ENCODE measurements at places on chromosomes 1 and 21.

- DNase-seq, result peak; percentile 96
These were observed 40.7 kb downstream of the CASQ2 start for GRCh38 chr1:115727706-115728249.

GRCh38 chr21:36330904-36331303 lies 10.9 kb downstream of the MORC3 start:
- peak; percentile 58 for DNase-seq

GRCh38 chr1:188433425-188433824 lies 1604.7 kb downstream of the PLA2G4A start:
- no peak for DNase-seq

GRCh38 chr1:173161510-173162221 lies 45.5 kb downstream of the TNFSF4 start:
- DNase-seq, result no peak

GRCh38 chr1:57447551-57447950 lies 23.7 kb upstream of the DAB1 start:
- no peak for DNase-seq

DNA sequence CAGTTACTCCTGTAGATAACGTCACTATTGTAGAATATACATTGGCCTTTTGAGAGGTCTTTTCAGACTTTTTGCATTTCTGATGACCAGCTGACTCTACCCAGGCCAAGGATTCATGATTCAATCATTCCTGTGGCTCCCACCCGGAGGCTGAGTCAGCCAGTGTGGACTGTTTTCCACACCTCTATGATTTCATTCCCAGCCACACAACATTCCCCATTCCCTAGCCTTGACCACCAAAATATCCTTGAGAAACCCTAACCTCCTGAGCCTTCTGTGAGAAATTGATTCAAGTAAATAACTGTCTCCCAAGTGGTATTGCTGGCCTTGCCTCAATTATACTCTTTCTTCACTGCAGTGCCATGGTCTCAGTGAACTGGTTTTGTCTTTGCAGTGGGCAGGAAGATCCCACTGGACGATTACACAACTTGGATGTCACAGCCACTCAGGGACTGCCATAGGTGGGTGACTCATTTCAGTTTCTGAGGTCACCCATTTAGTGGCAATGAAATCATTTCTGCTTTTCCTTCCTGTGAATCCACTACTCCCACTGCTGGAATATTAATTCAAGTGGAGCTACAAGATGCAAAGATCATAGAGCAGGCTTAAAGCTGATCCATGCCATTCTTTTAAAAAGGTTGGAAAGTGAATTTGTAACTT lies 518.6 kb upstream of the ZP4 start:
- DNase-seq, result no peak

DNA sequence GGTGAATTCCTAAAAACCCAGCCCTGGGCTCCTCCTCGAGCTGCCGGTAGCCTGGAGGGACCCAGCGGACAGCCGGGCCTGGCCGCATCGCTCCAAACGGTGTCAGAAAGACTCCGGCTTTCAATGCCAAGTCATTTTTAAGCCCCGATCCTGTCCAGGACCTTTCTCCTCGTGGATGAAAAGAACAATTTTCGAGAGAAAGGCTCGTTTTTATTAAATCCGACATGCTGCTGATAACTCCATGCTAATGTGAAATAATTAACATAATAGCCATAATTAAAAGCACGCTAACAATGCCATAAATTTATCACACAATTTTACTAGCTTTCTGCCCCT lies 4.6 kb upstream of the FOXD3 start:
- DNase-seq, result no peak

- DNase-seq, result no peak
These were observed 1.8 kb downstream of the SFT2D2 start for GRCh38 chr1:168227620-168228019.

- DNase-seq, result no peak
These were observed 146.7 kb upstream of the HMGB4 start for GRCh38 chr1:33716976-33717688.

DNA sequence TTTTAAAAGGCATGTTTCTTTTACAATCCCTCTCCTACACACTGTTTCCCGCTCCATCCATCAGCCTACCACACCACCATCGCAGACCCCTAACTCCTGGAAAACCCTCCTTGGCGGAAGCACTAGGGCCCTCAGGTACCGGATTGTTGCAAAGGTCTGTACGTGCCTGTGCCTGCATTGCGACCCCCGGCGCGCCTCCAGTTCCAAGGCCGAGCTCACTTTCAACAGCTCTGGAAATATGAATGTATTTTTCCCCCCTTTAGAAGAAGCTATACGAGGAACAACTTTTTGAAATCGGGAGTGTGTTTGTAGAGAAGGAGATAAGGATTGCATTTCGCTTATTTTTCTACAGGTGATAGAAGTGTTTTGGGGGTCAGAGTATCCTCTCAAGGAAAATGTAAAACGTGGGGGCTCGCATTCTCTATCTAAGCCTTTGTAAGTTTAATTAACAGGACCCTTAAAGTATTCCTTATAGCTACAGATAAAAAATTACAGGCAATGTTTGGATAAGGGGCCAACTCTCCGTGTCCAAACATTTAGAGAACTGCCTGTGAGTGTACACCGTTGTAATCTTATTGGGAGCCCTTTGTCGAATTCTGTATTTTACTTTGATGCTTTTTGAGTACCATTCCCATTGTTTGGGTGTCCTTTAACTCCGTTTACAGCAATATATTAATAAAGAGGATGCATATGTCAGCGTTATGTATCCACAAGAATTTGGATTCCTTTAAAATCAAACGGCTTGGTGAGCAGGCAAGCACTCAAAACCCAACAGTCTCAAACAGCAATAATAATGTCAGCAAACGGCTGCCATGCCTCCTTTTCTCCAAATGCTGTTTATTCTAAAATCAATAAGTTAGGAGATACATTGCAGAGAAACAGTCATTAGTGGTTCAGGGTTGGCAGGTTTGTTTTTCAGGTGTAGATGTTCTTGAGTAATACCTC lies 5.9 kb downstream of the PRRX1 start:
- DNase-seq, result no peak

DNA sequence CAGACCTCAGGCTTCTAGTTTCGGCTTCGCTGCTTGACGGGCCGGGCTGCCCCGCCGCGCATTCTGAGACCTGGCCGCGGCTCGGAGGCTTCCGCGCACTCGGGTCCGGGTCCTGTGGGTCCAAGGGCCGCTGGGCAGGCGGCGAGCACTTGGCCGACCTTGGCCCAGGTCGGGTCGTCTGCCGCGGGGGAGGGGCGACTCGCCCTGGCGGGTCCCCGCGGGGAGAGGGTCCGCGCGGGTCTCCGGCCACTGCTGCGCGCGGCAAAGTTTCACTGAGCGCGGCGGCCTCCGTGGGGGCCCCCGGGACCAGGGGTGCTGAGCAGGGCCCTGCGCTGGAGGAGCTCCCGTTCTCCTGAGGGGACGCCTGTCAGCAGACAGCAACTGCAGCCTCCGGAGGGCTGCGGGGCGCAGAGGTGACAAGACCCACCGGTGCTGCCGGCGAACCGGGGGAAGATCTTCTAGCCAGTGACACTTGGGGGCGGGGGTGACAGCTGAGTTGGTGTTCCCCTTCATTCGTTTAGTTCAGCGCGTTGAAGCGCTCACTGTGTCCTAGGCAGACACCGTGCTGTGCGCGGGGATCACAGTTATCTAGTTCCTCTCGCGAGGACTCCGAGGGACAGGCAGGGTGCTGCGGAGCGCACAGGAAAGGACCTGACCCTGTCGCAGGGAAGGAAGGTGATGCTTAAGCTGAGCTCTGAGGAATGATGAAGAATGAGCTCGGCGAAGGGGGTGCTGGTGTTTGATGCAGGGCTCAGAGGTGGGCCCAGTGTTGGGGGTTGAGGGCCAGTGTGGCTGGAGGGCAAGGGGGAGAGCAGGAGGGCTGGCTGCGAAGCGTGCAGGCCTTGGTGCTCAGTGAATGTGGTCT lies 725 bp downstream of the MTFR1L start:
- peak; percentile 69 for DNase-seq

GRCh38 chr1:234240680-234241079 lies 132.6 kb upstream of the COA6 start:
- no peak for DNase-seq

DNA sequence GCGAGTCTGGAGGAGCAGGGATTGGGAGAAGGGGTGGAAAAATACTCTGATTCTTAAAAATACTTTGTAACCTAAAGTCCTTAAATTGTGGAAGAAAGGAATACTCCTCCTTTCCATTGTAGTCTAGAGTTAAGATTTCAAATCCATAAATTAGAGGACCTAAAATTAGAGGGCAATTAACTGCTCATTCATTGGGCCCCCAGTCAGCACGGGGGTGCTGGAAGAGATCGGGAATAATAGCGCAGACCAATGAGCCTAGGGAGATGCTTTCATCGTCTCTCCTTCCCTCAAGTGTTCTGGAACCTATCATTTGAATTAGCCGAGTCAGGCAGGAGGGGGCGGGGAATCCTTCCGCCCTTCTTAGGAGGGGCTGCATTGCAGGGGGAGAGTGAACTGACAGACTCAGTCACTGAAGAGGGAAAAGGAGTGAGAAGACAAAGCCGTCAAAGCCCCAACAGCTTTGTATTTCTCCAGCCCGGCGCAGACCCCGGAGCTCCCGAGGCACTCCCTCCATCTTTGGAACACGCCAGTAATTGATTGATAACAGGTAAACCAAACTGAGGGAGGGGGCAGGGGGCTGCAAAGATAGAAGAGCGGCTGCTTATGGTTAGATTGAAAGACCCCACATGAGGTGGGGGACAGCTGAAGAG lies at the start of gene MLLT11:
TSS of gene MLLT11 (plus strand) at position 391 of the 650 bp plus-strand sequence. CDS start 6,828 bp downstream, outside the sequence.
- no peak for DNase-seq

- no peak for DNase-seq
These were observed 29.9 kb downstream of the TP53BP2 start for GRCh38 chr1:223815865-223816264.

DNA sequence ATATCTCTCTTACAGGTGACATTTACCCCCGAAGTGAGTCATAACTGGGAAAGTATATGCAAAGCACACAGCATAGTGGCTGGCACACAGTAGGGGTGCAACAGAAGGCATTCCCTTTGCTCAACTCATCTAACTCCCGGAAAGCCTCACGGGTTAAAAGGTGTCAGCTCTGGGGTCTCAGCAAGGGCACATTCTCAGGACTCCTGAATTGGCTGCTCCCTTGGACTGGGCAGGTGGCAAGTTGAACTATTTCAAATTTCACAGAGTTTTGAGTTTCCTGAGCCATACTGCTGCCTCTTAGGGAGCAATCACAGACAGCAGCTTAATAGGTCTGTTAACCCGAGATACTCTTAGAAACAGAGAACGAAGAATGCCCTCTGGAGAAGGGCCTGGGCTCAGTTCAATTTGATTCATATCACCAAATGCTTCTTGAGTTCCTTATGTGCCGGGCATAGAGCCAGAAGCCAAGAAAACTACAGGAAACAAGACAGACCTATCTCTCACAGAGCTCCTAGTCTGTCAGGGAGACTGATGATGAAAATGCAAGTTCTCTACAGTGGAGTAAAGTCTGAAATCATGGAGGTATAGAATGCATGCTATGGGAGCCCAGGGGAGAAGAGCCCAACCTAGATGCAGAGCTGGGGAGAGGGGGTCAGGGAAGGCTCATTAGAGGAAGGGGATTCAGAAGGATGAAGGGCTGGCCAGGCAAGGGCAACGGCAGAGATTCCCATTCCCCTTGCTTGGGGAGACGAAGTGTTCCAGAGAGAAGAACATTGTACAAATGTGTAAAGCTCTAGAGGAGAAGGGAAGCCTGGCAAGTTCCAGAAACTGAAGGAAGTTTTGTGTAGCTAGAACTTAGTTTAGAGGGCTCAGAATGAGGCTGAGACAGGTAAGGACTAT lies 143.9 kb upstream of the HMGB4 start:
- no peak for DNase-seq

GRCh38 chr1:27543284-27543683 lies 53.3 kb upstream of the WASF2 start:
- DNase-seq, result no peak

DNA sequence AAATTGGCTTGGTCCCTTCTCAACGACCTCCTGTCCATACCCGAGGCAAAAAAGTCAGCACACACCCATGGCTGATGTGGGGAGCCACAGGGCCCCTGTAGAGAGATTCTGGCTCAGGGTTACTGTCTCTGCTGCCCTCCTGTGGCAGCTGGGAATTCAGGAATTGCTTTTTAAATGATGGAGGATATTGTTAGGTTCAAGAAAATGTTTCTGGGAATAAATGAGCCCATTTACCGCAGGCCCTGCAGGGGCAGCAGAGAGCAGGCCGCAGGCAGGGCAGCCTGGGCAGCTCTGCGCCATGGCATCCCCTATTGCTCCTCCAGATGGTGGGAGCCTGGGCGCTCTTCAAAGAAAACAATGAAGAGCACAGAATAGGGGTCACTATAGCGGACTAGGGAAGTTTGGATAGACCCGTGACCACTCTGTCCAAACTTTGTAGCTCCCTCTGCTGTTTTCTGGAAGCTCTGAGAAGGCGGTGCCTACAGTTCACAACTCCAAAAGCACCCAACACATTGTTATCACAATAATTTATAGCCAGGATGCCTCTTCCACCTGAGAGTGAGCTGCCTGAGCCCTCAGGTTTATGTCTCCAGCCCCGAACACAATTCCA lies 201.1 kb downstream of the BACH1 start:
- no peak for DNase-seq

DNA sequence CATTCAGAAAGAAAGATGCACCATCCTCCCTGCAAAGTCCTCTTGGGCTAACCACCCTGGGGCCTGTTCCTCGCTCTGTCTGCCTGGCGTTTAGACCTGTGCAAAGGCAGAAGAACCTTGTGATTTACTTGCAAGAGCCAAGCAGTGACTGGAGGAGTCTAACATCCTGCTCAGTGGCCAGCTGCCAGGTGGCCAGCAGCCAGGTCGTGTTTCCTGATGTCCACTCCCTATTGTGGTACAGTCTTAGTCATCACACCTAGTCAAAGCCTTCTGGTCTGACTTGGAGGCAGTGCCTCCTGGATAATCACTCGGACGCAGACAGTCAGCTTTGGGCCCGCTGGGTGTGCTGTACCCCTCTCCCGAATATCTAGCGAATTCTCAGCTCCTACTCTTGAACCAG lies 118.1 kb downstream of the PGBD5 start:
- no peak for DNase-seq

DNA sequence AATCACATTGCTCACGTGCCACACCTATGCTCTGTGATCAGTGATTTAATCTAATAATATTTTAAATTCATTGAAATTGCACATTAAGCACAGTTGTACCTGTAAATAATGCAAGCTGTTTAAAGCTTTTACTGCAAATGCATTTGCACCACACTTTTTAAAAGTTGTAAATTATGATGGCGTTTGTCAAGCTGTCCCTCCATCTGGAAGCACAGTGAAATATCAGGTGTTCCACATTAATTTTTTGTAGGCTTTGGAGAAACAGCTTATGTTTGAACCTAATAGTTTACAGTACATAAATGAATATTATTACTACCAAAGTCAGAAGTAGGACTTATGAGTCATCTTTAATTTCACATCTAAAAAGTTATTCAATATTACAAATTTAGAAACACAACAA lies 3.0 kb upstream of the DPYD start:
- no peak for DNase-seq

- DNase-seq, result no peak
These were observed 83.5 kb upstream of the PRDX6 start for GRCh38 chr1:173393659-173394000.

Measured in CD14-positive monocyte (primary cell).